ENCODE measurements at places on chromosomes 13 and 19. TPM values are rescaled to one million over a fixed set of nuclear protein-coding genes. Genes with fewer than 3 reads are reported as not detected.

Gene CRYL1
- polyA plus RNA-seq: 16.1 TPM

Gene NTN5
- polyA plus RNA-seq: not detected

Gene CALR
- 1,067 TPM for polyA plus RNA-seq

Gene ANO8
- polyA plus RNA-seq: 0.61 TPM

Gene SELENOV
- polyA plus RNA-seq: not detected

Gene APLP1
- 16.8 TPM for polyA plus RNA-seq

Gene CASP14
- not detected for polyA plus RNA-seq

Gene SERP2
- polyA plus RNA-seq: 4.2 TPM

Gene KIR3DL1
- polyA plus RNA-seq: not detected

DNA sequence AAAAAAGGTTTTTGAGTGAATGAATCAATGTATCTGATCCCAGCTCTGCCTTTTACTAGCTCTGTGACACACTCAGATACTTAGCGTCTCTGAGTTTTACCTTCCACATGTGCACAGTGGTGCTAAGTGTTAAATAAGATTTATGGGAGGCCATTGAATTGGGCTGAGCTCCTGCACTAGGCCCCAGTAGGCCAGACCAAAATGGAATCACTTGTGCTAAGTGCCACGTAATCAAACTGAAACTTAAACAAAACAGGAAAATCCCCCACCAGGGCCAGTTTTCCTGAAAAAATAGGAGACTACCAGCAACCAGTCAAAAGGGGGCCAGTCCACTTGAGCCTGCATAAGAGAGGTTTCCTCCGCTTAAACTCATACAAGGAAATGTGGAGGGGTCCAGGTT lies 40.9 kb downstream of the GJA3 start:
- peaks cover 8% of the 10 kb centered on the region for H3K4me1 ChIP-seq
- DNase-seq: no peak
- no peaks in the 10 kb centered on the region for H3K36me3 ChIP-seq

DNA sequence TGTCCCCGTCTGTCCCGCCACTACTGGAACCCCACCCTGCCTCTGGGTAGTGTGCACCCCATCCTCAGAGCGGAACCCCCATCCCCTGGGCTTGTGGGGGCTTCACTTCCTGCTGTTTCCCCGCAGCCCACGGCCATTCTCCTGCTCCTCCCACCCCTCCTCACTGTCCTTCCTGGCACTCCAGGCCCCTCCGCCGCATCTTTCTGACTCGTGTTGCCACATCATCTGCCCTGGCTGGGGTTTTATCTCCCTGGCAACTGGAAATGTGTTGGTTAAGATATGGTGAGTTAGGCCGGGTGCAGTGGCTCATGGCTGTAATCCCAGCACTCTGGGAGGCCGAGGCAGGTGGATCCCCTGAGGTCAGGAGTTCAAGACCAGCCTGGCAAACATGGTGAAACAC lies 37.3 kb downstream of the KDM4B start:
- H3K4me3 ChIP-seq: no peak overlapping the region
- H3K27me3 ChIP-seq: no peaks in the 10 kb centered on the region
- H3K36me3 ChIP-seq: no peaks in the 10 kb centered on the region
- H3K27ac ChIP-seq: no peak overlapping the region

DNA sequence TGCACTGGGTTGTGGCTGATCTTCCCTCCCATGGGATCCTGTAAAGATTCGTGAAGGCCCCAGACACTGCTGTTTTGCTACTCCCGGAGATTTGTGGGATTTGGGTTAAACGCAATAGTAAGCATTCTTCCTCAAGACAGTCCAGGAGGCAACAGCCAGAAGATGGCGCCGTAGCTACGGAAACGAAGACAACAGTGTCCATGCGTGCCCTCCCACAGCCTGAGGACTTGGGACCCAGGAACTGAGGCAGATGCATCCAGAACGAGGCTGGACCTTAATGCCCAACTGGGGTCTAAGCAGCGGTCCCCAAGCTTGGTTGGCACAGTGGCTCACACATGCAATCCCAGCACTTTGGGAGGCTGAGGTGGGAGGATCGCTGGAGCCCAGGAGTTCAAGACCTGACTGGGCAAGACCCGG lies 57.6 kb upstream of the ZNF507 start:
- DNase-seq: peak; percentile 76
- peak overlapping the region; percentile 37 for H3K4me3 ChIP-seq
- 0 out of 2 replicates have a peak, but pooled peaks cover 7% of the 10 kb centered on the region for H3K4me1 ChIP-seq
- no peaks in the 10 kb centered on the region for H3K36me3 ChIP-seq

- H3K36me3 ChIP-seq: no peaks in the 10 kb centered on the region
- H3K27me3 ChIP-seq: no peaks in the 10 kb centered on the region
- no peak for DNase-seq
- peaks cover 26% of the 10 kb centered on the region for H3K4me1 ChIP-seq
- H3K4me3 ChIP-seq: no peak overlapping the region
- no peak overlapping the region for H3K27ac ChIP-seq
These were observed 86.3 kb downstream of the ARHGEF7 start for GRCh38 chr13:111201304-111201940.

GRCh38 chr13:102839462-102839861 lies 6.4 kb upstream of the ERCC5 start:
- no peak overlapping the region for H3K4me3 ChIP-seq
- H3K4me1 ChIP-seq: peaks cover 31% of the 10 kb centered on the region
- peaks cover 24% of the 10 kb centered on the region for H3K36me3 ChIP-seq
- H3K27ac ChIP-seq: peak overlapping the region; percentile 40
- peak; percentile 55 for DNase-seq

DNA sequence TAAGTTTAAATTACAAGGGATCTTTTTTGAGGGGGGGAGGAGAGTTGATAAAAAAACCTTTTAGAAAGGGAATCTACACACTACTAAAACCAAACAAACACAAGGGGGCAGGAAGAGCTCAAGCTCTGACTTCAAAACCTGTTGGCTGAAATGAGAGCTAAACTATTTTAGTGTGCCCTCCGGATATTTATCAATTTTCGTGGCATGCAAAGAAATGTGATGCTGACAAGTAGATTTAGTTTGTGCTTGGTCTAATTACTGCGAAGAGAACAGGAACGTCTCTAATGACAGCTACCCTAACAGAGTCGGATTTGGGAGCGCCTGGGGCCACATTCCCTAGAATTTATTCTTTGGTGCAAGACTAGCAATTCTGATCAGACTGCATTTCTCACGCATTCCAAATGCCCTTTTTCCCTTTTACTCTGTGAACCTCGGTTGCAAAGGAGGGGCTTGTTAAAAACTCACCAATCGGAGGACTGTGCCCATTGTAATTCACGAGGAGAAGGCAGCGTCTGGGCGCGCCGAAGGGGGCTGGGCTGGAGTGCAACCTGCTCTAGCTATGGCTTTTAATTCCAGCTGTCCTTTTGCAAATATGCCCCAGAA lies 802 bp upstream of the FREM2 start:
- H3K27me3 ChIP-seq: peaks cover 59% of the 10 kb centered on the region
- no peaks in the 10 kb centered on the region for H3K36me3 ChIP-seq
- H3K4me3 ChIP-seq: peak overlapping the region; percentile 63
- no peak overlapping the region for H3K27ac ChIP-seq

DNA sequence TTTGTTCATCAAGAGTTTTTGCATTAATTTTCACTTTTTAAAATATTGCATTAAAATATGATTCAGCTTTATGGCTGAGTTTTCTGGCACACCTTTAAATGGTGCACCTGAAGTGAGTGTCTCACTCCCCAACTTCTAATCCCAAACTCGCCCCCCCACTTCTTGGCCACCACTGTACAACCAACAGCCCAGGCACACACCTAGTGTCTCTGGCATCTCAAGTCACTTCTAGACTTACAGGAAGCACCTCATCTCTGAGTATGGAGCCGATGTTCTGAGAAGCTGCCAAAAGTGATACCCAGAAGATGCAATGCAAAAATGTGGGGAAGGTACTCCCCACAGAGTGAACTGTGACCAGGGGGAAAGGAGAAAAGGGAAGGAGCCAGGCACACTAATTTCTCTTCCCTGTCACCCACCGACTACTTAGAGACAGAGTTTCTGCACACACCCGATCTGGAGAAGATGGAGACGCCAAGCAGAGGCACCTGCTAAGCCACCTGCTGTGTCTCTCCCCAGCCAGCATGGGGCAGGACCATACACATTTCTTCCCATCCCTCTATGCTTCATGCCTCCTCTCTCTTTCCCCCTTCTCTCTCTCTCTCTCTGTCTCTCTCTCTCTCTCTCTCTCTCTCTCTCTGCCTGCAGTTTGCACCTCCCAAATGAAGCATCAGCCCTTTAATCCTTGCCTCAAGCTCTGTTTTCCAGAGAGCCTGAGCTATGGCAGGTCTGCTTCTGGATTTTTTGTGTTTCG lies 155.3 kb upstream of the ZNF507 start:
- no peaks in the 10 kb centered on the region for H3K27me3 ChIP-seq
- no peaks in the 10 kb centered on the region for H3K36me3 ChIP-seq
- no peak for DNase-seq
- no peak overlapping the region for H3K4me3 ChIP-seq
- H3K27ac ChIP-seq: no peak overlapping the region

DNA sequence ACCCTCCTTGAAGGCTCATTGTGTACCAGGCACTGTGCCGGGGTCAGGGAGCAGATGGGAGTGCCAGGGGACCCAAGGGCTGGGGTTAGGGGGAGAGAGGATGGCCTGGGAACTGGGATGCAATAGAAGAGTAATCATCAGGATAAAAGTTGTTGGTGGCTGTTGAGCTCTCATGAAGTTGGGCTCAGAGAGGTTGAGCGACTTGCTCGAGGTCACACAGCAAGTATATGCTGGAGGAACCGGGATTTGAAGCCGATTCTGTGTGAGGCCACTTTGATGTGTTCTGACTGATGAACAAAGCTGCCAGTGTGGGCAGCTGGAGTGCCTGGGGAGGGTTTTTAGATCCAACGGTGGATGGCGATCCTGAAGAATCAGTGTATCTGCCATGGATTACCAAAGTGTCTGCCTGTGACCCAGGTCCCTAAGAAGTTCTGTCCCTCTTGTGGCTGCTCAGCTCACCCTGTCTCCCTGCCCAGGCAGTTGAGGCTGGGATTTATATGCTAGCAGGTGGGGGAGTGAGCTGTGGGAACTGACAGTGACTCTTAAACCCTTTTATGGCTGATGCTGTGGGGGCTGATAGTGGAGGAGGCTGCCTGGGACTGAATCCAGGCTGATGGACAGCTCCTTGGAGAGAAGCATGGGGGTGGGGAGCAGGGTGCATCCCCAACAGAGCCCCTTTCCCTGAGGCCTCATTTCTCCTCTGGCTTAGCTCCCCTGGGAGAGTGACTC lies 8.3 kb downstream of the ARHGEF18 start:
- no peak overlapping the region for H3K4me3 ChIP-seq
- H3K27ac ChIP-seq: no peak overlapping the region
- H3K36me3 ChIP-seq: no peaks in the 10 kb centered on the region
- H3K4me1 ChIP-seq: peaks cover 8% of the 10 kb centered on the region
- H3K27me3 ChIP-seq: no peaks in the 10 kb centered on the region

GRCh38 chr13:41691274-41691673 lies 233.9 kb downstream of the RGCC start:
- H3K4me3 ChIP-seq: peak overlapping the region; percentile 6
- peaks cover 52% of the 10 kb centered on the region for H3K4me1 ChIP-seq
- H3K27me3 ChIP-seq: no peaks in the 10 kb centered on the region
- DNase-seq: peak; percentile 56

DNA sequence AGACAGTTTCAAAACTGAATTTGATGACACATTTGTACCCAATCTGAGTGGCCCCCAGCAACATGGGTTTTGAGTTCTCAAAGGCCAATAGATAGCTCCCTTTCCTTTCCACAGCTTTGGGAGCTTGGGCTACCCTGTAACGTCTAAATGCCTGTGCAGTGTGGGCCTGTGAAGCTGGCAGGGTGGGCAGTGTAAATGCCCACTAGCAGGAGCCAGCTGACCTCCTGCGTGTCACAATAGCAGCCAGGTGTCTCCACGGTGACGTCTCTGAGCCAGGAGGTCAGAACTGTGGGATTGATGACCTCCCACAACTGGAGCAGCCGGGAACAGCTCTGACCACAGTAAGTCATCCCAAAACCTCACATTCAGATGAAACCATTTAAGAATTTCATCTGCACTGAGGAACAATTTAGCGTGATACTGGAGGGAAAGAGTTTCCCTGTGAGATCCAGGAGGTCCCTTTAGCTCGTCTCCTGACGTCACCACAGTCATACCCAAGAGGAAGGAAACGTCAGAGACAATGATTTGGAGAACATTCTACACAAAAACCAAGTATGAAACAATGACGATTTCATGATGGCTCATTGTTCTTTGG lies at the start of gene IPO5:
IPO5 (plus strand) TSS at position 300 of the 595 bp plus-strand sequence. CDS start 23,022 bp downstream, outside the sequence.
- DNase-seq: peak; percentile 8
- H3K4me3 ChIP-seq: no peak within 1 kb of the TSS
- H3K4me1 ChIP-seq: 0 out of 2 replicates have a peak, but pooled peaks cover 4% of the 10 kb centered on the region
- no peaks in the 10 kb centered on the region for H3K27me3 ChIP-seq

DNA sequence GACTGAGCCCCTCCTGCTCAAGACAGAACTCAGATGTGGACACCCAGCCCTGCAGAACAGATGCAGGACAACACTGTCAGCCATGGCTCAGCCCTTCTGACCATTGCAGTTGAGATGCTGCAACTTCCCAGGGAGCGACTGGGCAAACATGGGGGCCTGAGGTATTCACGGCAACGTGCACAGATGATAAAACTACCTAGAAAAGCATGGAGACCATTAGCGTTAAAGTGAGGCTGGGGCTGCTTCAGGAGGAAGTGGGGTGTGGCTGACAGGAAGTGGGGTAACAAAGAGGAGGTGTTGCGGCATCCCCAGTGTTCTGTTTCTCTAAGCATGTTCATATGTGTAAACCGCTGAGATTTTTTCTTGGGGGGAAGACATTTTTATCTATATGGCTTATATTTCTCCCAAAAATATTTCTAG lies 1.3 kb upstream of the SIGLEC9 start:
- no peak for DNase-seq

GRCh38 chr13:111528513-111528912 lies 208.1 kb downstream of the TEX29 start:
- DNase-seq: no peak
- no peak overlapping the region for H3K4me3 ChIP-seq
- H3K36me3 ChIP-seq: no peaks in the 10 kb centered on the region
- no peaks in the 10 kb centered on the region for H3K27me3 ChIP-seq

DNA sequence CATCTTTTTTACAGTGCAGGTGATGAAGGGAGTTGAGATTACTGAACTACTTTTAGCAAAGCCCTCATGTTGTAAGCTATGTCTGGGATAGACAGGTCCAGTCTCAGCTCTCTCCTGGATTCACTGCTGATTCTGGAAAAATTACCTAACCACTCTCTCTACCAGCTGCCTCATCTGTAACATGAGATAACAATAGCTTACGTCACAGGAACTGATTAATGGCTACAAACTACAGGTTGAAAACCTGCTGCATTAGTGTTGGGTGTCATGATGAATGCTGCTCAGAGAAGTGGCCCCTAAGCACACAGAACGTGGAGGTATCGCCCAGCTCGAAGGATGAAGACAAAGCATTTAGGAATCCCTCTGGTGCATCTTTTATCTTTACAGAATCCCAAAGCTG lies 277.8 kb downstream of the ABCC4 start:
- H3K27ac ChIP-seq: no peak overlapping the region
- no peak overlapping the region for H3K4me3 ChIP-seq
- no peaks in the 10 kb centered on the region for H3K4me1 ChIP-seq
- no peak for DNase-seq

- H3K27me3 ChIP-seq: no peaks in the 10 kb centered on the region
- no peaks in the 10 kb centered on the region for H3K4me1 ChIP-seq
- H3K36me3 ChIP-seq: no peaks in the 10 kb centered on the region
- H3K4me3 ChIP-seq: no peak overlapping the region
- H3K27ac ChIP-seq: no peak overlapping the region
These were observed 27.9 kb downstream of the FLT1 start for GRCh38 chr13:28467034-28467433.
